ENCODE measurements at places on chromosomes 6 and 20.

DNA sequence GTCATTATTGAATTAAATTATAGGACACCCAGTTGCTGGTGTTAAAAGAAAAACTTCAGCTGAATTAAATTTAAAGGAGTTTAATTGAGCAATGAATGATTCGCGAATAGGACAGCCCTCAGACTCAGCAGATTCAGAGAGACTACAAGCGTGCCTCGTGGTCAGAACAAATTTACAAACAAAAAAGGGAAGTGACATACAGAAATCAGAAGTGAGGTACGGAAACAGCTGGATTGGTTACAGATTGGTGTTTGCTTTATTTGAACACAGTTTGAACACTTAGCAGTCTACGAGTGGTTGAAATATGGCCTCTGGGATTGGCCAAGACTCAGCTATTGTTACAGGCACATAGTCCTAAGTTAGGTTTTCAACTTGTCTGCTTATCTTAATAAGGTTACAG, 25.8 kb upstream of the TNFRSF21 start:
- no peak for DNase-seq

DNA sequence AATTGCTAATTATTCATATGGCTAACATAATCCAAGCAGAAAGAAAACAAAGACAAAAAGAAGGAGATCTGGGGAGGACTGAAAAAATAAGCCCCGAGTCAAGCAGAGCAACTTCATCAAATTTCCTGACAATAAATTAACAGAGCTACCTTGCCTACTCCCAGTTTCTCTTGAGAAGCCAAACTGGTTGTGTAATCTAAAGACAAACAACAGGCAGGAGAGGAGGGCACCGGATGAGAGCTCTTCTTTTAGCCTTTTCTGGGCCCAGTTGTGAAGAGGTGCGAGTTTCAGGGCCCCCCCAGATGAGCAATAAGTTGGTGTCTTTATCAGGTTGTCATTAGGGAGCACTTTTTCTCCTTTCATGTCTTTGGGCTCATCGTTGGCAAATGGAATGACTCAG, 197.1 kb upstream of the PCSK2 start:
- DNase-seq = no peak

- no peak for DNase-seq
These were observed 289.4 kb upstream of the STXBP5 start for GRCh38 chr6:146914489-146915483.

GRCh38 chr6:157259443-157259842, 63.9 kb downstream of the TMEM242 start:
- DNase-seq = no peak

- DNase-seq = no peak
These were observed 66.4 kb downstream of the AFDN start for GRCh38 chr6:167892835-167893815.

DNA sequence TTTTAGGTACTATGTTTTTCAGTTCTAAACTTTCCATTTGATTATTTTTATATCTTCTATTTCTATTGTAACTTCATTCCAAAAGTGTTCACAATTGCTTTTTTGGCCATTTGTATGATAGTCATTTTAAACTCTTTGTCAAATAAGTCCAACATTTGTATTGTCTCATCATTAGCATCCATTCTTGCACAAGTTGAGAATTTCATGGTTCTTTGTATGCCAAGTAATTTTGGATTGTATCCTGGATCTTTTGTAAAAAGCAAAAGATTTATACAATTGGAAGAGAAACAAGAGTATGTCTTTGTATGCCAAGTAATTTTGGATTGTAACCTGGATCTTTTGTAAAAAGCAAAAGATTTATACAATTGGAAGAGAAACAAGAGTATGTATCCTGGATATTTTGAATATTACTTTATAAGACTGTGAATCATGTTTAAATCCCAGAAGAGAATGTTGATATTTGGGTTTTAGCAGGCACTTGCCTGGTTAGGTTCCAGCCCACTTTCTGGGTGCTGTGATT, 36.9 kb upstream of the NT5E start:
- DNase-seq = no peak

DNA sequence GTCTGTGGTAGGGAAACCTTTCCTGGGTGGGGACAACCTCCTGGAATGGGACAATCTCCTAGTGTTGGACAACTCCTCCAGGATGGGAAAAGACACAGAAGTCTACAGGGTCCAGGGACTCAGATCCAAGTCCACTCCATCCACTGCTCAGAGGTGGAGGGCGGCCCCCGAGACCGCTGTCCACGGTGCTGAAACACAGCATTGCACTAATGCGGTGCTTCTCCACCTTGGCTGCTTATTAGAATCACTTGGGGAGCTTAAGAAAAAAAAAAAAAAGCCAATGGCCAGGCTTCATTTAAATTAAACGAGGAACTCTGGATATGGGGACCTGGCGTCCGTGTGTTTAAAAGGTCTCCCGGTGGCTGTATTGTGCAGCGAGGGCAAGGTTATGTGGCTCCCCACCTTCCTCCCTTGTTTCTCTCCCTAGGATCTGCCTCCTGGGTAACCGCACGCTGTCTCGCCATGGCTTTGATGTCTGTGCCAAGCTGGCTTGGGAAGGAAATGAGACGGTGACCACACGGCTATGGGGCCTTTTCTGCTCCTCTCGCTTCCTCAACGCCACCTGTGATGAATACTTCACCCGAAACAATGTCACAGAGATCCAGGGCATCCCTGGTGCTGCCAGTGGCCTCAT, 12.0 kb downstream of the SLC12A5 start:
- DNase-seq = no peak

GRCh38 chr6:29981211-29981812, 39.0 kb downstream of the HLA-A start:
- DNase-seq = no peak

DNA sequence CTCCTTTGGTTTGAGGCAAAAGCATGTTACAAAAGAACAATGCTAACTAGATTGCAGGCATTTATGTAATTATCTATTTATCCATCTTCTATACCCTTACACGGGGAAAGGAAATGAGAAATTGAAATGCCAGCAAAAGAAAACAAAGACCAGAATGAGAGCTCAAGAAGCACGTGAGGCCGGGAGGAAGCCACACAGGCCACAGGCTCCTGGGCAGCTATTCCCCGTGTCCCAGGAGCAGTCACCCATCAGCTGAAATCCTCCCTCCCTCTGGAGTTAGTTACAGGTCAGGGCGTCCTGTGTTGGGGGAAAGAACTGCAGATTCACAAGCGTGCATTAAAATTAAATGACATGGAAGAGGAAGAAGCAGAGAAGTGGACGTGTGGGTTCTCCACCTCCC, 64.7 kb upstream of the RPS6KA2 start:
- DNase-seq = no peak

GRCh38 chr20:63635431-63636141, 8.7 kb upstream of the GMEB2 start:
- DNase-seq = peak; percentile 50

GRCh38 chr6:23661549-23661948, 464.5 kb upstream of the NRSN1 start:
- no peak for DNase-seq

- DNase-seq = peak; percentile 50
These were observed 11.0 kb upstream of the NQO2 start for GRCh38 chr6:2988426-2989331.

GRCh38 chr6:21384216-21384615, 209.3 kb upstream of the SOX4 start:
- no peak for DNase-seq

DNA sequence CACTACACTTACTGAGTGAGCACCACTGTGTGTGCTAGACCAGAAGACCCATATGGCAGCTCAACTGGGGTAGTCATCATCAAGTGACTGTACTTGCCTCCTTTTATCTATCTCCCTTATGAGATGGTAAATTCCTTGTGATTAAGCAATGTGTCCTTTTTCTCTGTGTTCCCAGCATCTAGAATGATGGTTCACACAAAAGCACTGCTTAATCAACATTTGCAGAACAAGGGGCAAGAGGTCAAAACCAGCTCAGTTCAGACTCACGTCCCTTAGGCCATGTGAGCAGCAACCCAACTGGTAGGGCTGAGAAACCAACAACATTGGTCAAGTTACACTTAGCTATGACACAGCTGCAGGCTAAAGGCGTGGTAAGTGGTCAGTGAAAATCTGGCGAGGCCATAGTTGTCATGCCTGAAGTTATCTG, 10.0 kb downstream of the TRAM2 start:
- no peak for DNase-seq

GRCh38 chr6:145763742-145764141, 28.4 kb upstream of the EPM2A start:
- DNase-seq = no peak

DNA sequence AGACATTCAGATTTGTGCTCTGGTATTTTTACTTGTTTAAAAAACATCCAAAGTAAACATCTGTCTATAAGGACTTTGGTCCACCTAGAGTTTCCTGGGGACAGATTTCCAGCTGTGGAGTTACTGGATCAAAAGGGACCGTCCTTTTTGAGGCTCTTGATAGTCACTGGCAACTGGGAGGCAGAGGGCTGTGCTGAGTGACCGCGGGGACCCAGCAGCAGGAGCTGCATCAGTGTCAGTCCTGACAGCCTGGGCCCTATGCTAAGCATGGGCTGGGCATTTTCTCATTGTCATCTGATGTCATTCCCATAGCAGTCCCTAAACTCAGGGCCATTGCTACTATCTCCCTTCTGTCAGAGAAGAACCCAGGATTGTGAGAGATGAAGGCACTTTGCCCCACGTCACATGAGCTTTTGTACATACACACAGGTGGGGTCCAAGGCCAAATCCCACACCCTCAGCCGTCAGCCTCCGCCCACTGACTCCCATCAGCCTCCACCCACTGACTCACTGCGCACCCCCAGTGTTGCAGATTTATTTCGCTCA, 293.8 kb downstream of the TAF4 start:
- no peak for DNase-seq

- DNase-seq = no peak
These were observed 475.6 kb upstream of the SYNCRIP start for GRCh38 chr6:86118271-86118670.

DNA sequence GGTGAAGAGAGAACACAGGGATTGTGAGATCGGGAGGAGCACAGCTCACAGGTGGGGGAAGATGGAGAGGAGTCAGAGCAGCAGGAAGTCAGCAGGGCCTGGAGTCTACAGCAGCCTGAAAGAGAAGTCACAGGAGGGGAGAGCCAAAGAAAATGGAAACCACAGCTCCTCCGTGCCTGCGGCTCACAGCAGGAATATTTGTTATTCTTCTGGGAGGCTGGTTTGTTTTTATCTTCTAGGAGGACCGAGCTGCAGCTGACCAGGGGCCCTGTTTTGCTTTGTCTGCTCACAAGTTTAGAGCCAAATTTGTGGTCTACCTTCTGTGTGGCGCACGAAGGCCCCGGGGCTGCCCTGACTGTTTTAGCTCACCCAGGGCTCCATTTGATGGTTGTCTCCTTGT, 81.8 kb downstream of the CLIC5 start:
- no peak for DNase-seq

DNA sequence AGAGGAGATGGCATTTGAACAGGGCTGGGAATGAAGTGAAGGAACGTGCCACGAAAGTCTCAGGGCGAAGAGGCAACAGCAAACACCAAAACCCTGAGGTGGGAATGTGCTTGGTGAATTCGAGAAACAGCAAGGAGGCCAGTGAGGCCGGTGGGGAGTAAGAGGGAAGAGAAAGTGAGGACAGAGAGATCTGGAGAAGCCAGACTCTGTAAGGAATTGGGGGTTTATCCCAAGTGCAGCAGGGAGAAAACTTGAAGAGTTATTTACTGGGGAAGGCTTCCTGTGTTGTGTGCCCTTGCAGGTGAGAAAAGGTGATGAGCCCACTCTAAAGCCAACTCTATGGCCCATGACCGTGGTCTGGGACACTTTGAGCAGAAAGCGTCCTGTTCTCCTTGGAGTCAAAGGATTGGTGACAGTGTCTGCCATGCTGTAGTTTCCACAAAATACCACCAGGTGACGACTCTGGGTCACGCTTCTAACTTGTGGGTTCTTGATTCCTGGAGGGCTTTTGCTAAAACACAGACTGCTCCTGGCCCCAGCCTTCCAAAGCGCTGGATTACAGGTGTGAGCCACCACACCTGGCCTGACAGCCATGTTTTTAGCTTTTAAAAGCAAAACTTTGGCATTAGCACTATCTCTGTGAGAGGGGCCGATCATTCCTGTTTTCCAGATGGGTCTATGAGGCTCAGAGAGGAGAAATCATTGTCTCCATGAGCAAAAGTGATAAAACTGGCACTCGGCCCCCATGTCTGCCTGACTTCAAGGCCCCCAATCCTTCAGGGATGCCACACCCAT, 18.0 kb upstream of the CSNK2A1 start:
- DNase-seq = peak; percentile 19

DNA sequence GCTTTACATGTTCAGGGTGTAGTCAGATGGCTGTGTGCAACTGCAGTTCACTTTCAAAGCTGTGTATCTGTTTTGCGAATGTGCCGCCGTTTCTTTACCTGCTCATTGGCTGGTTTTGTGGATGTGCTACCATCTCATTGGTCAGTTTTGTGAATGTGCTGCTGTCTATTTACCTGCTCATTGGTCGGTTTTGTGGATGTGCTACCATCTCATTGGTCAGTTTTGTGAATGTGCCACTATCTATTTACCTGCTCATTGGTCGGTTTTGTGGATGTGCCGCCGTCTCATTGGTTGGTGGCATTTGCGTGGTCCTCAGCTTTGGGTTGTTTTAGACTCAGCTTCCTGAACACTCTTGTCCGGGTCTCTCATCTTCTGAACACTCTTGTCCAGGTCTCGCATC, 40.5 kb upstream of the BHLHE23 start:
- DNase-seq = no peak

DNA sequence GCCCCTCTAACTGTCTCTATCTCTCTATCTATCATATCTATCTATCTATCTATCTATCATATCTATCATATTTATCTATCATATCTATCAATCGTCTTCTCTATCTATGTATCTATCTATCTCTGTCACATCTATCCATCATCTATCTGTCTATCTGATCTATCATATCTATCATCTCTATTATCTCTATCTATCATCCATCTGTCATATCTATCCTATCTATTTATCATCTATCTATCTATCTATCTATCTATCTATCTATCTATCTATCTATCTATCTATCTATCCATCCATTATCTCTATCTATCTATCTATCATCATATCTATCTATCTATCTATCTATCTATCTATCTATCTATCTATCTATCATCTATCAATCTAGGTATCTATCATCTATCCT, 638.0 kb downstream of the DHX35 start:
- DNase-seq = no peak

GRCh38 chr6:129621252-129621651, 88.7 kb downstream of the ARHGAP18 start:
- no peak for DNase-seq

- no peak for DNase-seq
These were observed 347.0 kb downstream of the CDH4 start for GRCh38 chr20:61599061-61599531.

DNA sequence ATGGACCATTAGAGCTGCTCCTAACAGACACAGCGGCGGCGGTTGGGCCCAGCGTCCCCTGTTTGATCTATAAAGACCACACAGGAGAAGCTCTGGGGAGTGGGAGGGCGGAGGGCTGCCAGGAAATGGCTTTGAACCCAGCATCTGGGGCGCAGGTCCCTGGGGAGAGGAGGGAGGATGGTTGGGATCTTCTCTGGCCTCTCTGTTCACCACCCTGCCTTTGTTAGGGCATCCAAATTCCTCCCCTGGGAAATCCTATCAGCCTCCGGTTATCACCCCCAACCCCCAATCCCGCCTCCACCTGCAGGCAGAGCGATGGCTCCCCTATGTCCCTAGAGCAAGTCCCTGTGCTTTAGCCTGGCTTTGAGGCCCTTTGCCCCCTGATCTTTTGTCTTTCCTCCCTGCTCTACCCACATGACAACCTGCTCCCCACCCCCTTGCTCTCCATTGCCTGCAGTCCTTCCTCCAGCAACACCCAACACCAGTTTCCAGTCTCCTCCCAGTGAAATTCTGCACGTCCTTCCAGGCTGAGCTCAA, 7.1 kb downstream of the XKR7 start:
- no peak for DNase-seq
